IPS DF 19.7 (cell line): ENCODE measurements at places on chromosomes 1 and 21.

DNA sequence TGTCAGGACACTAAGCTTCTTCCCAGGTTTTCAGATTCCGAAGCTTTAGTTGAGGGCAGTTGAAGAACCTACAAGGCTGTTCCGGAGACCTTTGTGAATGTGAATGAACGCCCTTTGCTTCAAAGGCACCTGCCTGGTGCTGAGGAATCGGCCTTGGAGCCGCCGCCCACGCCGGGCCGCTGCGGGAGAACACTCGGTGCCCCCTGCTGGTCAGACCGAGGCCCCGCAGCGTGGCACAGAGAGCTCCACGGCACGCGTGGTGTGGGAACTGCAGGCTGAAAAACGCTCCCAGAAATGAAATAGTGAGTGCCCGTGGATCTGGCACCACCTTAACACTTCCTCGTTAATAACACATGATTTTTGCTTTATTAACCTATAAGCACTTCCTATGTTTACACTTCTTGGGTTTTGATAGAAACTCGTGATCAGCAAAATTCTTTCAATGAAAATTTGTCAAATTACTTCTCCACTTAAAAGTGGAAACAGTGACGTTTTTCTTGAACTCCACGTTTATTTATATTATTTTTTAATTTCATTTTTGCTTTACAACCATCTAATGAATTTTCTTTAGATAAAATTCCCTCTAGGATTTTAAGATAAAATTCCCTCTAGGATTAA lies 460.6 kb downstream of the DSCAM start:
- DNase-seq, result no peak

GRCh38 chr21:32587120-32587519 lies 1.8 kb upstream of the TCP10L start:
- no peak for DNase-seq

DNA sequence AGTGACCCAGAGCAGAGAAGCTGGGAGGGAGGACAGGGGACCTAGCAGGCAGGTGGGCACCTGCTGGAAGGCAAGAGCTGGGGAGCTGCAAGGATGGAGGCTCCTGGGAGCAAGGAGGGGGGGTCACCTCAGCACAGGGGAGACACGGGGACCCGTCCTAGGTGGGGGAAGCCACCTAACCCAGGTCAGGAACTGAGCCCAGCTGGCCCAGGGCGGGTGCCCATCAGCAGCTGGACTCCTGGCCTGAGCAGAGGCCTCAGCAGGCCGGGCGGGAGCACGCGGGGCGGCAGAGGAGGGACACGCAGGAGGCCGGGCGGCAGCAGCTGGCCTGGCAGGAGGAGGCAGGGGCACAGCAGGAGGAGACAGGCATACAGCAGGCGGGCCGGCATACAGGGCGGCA lies 949 bp downstream of the KRTAP10-1 start:
- DNase-seq, result no peak

DNA sequence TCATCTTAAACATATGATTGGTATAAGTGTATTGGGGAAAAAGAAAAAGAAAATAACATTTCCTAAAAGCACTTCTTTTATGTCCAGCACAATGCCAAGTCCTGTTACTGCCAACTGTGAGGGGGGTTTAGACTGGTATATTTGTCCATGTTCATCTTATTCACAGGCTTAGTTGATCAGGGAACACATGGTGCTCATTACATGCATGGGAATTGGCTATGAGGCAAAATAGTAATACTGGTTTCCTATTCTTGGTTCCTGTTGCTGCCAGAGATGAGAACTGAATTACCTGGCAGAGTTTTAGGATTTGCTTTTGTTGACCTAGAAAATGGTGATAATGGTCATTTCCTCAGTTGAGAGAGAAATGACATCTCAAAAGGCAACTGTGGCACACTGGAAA lies 398.8 kb downstream of the DUSP10 start:
- DNase-seq, result no peak

- no peak for DNase-seq
Measured at GRCh38 chr1:241964550-241965282, 7.1 kb downstream of the BECN2 start.

DNA sequence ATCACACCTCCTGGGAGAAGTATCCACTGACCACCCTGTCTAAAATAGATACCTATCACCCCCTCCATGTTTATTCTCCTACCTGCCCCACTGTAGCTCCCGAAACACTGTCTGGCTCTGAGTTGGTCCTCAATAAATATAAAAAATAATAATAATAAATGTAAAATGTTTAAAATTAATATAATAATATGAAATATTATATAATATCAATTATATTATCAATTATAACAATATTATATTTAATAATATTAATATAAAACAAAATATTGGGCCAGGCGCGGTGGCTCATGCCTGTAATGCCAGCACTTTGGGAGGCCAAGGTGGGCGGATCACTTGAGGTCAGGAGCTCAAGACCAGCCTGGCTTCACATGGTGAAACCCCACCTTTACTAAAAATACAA lies 52.3 kb upstream of the TIAM1 start:
- no peak for DNase-seq

- no peak for DNase-seq
Measured at GRCh38 chr1:56901716-56902115, 47.1 kb downstream of the C8A start.

DNA sequence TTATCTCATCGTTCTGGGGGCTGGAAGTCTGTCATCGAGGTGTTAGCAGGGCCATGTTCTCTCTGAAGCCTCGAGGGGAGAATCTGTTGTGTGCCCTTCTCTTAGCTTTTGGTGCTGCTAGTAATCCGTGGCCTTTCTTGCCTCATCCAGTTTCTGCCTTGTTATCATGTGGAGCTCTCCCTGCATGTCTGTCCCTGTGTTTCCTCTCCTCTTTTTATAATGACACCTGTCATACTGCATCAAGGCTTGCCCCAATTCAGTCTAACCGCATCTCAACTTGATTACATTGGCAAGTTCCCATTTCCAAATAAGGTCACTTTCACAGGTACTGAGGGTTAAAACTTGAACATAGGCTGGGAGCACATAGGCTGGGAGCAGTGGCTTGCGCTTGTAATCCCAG lies 82.6 kb upstream of the CNIH3 start:
- DNase-seq, result no peak

DNA sequence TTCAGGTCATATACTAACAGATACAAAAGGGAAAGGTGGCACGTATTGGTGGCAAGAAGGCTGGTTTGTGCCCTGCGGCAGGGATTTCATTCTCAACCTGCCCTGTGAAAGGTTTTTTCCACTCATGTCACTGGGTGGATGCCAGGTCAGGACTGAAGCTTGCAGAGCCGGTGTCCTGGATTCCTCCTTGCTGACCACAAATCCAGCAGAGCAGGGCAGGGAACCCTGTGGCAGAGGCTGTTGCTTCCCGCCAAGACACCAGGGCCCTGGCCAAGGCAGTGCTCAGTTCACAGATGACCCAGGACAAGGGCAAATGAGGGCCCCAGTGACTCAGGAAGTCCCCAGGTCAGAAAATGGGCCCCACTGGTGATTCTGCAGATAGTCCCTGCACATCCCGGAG lies 16.4 kb downstream of the BSND start:
- no peak for DNase-seq

DNA sequence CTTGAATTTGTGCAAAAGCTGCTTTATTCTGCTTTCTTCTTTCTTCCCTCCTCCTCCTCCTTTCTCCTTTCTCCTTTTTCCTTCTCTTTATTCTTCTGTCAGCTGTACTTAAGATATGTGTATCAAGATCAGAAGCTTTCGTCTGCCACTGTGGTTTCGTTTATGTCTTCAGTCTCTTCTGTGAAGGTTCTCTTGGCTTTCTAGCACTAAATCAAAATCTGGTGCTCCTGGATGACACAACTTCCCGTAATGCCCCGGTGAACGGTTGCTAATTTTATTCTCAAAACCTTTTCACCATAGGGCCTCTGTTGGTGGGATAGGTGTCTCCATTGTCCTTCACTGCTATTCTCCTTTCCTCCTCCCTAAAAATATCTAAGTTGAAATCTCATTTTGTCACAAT lies 5.0 kb downstream of the ATF6 start:
- no peak for DNase-seq

DNA sequence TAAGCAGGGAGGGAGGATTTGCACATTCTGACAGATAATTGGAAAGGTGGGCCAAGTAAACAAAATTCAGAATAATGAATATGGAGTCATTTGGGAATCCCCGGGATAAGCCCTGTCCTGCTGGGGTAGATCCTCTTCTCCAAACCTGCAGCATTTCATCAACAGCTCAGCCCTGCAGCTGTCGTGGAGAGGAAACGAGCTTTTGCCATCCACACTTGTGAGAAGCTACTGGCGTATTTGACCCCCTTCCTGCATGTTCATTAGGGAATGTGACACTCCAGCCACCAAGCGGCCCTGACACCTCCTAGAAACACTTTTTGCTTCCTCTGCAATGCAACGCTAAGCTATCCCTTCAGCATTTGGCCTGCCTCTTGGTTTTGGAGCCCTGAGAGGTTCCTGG lies 8.0 kb upstream of the LEFTY2 start:
- DNase-seq, result no peak

DNA sequence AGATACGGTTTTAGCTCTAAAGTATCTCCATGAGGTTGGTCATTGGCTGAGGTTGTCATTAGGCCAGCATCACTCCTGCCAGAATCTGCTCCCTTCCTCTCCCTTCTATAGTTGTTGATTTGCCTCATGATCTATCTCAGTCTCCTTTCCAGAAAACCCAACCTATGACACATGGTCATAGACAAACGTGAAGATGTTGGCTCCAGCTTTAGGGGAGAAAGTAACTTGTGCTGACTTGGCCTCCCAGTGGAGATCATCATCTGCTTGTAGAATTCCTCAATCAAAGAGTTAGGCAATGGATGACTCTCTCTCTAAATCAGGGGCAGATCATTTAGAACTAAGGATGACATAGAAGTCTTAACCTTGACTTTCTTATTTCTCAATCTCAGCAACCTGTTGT lies 894.4 kb downstream of the TTLL7 start:
- DNase-seq, result no peak

DNA sequence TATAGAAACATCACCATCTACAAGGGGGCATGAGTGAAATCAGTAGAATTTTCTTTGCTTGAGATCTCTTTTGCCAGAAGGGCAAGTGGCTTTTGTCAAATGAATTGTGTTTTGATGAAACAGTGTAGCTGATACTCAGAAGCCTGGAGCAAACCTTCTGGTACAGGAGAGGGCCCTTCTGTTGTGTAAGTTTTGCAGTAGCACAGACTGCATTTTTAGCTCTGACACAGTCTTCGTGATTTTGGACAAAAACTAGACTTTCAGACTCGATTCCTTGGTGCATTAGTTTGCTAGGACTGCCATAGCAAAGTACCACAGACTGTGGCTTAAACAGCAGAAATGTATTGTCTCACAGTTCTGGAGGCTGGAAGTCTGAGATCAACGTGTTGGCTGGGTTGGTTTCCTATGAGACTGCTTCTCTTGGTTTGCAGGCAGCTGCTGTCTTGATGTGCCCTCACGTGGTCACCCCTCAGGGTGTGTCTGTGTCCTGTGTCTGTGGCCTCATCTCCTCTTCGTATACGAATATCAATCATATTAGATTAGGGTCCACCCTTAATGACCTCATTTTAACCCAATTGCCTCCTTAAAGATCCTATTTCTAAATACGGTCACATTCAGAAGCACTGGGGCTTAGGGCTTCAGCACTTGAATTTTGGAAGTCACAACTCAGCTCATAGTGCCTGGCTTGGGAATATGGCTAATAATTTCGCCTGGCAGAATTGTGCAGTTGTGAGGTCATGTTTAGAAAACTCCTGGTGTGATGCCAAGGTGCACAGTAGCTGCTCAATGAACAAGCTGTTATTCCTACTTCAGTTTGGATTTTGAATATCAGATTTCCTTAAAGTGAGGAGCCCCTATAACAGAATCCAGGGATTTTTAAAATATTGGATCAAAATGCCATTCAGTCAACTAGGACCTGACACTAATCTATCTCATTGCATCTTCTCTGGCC lies 21.2 kb upstream of the DISC1 start:
- no peak for DNase-seq

GRCh38 chr21:21468003-21468402 lies 469.8 kb downstream of the NCAM2 start:
- DNase-seq, result no peak

DNA sequence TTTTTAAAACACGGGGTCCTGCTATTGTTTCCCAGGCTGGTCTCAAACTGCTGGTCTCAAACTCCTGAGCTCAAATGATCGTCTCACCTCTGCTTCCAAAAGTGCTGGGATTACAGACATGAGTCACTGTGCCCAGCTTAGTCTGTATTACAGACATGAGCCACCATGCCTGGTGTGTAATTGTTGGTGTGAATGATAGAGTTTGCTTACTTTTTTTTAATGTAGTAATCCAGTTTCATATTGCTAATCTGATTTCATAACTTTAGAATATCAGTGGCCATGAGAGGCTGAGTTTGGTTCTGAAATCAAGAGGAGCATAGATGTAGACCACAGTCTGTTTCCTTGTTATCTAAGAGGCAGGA lies 3.4 kb downstream of the EPB41 start:
- no peak for DNase-seq

DNA sequence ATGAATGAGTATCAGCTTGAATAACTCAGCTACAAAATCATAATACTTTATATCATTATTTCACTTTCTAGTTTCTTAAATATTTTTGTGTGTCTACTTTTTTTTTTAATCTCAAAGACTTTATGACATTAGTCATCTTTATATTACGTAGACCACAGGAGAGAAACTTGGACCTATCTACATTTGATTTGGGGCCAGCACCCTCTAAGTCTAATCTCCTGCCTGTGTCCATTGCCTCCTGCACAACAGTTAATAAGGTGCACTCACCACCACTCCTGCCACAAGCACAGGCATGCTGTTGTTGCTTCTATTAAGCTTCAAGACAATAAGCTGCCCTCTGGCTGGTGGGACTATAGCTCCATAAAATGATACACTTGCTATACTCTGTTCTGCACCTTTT lies 70.4 kb downstream of the DIRAS3 start:
- no peak for DNase-seq

DNA sequence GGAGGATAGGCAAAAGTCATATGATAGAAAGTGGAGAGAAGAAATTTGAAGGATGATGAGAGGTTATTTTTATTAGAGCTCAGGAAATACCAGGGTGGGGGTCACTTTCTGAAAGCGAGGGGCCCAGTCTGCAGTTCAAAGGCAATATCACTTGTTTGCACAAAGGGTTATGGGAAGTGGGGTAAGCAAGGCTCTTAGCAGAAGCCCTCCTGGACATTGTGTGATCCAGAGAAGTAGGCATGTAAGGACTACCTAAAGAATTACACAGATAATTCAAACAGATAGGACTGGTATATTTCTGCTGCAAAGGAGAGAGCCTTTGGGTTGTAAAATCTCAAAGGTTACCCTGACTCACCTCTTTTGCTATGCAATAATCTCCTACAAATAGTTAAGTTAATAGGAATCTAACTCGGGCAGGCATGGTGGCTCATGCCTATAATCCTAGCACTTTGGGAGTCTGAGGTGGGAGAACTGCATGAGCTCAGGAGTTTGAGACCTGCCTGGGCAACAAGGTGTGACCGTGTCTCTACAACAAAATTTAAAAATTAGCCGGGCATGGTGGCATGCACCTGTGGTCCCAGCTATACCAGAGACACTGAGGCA lies 25.2 kb upstream of the PRRC2C start:
- no peak for DNase-seq

DNA sequence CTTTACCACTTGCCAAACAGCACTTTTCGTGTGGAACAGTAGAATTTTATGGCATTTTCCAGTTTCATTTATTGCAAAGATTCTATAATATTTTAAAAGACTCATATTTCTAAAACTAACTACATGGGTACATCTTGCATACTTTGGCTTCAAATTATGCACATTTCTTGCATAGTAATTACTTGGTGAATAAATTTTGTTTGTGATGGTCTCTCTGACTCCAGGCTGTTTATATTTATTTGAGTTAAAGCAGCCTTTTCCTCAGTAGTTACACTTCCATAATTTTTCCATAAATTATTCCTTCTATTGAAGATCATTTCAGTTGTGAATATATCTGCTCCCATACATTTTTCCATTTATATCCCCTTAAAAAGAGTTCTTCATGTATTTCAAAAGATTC lies 6.9 kb upstream of the NHLH2 start:
- DNase-seq, result no peak
